Activated CD4-positive, CD25-positive, alpha-beta regulatory T cell treated with anti-CD3 and anti-CD28 coated beads, Interleukin-2, amount 50 U/mL, for 16 hours (primary cell): ENCODE measurements at places on chromosomes 7 and 10.

GRCh38 chr10:71268247-71268691 is 50.8 kb upstream of the SLC29A3 start:
- no peak for DNase-seq

DNA sequence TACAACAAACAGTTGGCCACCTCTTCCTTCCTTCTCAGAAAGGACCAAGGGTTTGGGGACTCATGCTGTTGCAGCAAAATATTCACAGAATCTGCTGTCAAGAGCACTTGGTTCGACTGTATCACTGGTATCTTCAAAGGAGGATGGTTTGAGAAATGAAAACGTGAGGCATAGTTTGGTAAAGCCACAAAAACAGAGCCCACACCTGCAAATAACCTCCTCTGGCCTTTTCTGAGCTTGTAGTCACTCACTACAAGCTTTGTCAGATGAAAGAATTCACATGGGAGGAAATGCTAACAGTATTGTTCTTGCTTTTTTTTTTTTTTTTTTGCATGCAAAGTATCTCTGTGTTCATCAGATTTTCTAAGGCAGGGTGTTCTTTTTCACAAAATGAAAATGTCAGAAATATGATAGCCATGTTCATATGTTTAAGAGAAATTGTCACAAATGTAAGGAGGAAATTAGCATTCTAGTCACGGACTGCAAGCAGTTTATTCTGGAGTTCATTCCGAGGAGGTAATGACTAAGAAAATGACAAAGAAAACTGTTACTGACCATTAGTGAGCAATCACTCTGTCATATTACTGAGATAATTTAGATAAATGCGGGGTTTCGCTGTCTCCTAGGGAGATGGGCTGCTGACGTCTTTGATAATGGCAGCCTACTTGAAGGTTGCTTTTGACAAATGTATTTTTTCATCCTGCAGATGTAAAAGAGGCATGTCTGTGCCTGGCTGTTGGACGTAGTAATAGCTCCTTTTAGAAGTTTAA is 117.8 kb upstream of the MYO3A start:
- no peak for DNase-seq

GRCh38 chr10:124916098-124916584 is 25.8 kb upstream of the ZRANB1 start:
- DNase-seq: no peak

DNA sequence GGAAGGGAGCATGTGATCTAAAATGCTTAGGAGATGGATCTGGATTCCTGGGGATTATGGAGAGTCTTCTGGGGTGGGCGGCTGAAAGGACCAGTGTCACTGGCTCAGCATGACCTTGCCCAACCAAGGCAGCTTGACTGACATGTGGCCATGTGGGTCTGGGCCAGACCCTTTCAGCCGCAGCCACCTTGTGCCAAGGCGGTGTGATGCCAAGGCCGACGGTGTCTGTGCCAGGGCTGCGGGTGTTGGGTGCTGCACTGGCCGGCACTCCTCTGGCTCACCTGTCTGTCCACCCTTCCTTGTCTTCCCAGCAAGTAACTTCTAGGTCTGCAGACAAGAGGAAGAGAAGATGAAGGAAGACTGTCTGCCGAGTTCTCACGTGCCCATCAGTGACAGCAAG is 8.8 kb downstream of the DEPP1 start:
- DNase-seq: no peak

DNA sequence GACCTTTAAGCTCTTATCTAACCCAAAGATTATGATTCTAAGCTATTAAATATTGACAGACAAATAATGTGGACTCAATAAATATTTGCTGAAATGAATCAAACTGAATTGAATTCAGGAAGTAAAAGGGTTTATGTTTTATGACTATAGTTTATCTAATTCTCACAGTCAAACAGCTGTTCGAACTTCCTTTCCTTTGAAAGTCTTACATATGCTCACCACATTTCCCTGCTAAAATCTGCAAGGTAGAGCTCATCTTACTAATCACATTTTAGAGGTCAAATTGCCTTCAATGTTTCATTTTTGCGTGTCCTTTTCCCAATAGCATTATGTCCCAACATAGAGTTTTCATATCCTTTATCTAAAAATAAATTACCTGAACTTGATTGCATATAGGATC is 154.9 kb upstream of the PPP1R3A start:
- DNase-seq: no peak

DNA sequence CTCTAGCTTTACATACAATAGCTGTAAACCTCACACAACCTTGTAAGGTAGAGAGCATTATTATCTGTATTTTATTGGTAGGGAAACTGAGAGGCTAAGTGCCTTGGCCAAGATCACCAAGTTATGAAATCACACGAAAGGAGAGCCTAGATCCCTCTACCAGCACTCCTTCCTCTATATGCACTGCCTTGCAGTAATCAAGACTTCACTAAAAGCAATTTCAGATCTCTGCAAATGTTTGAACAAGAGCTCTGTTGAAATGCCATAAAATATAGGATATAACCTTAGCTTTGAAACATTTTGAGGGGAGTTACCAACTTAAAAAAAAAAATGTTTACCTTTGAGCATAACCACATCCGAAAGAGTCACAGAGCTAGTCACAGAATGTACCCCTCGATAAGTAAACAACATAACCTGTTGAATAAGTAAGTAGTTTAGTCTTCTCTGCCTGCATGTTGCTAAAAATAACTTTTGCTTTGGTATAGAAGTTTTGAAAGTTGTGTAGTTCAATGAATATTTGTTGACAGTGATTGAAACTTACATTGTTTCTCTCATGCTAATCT is 709.4 kb downstream of the AUTS2 start:
- DNase-seq: no peak

- no peak for DNase-seq
Measured at GRCh38 chr10:44874166-44874565, 37.0 kb upstream of the TMEM72 start.

DNA sequence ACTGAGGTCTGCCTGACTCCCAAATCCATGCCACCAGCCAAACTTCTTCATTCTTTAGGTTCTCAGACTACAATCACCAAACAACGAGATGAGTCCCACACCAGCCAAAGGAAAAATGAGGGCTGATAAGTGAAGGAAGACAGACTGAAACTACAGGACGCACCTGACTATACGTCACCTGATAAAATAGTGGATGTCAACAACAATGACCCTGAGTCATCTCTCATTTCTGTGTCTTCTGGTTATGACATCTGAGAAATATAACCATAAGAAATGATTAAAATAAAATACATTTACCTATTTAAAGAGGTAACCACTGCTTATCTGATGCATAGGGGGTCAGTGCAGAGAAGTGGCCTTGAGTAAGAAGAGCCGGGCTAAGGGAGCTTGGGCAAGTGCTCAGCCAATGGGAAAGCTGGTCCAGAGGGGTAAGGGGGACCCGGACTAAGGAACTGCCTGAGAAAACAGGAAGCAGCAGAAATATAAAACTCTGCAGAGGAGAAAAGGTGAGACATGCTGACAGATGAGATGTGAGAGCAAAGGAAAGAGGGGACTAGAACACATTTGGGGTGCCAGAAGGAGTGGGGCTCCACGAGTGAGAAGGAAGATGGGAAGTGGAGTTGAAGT is 51.8 kb downstream of the HIPK2 start:
- no peak for DNase-seq

DNA sequence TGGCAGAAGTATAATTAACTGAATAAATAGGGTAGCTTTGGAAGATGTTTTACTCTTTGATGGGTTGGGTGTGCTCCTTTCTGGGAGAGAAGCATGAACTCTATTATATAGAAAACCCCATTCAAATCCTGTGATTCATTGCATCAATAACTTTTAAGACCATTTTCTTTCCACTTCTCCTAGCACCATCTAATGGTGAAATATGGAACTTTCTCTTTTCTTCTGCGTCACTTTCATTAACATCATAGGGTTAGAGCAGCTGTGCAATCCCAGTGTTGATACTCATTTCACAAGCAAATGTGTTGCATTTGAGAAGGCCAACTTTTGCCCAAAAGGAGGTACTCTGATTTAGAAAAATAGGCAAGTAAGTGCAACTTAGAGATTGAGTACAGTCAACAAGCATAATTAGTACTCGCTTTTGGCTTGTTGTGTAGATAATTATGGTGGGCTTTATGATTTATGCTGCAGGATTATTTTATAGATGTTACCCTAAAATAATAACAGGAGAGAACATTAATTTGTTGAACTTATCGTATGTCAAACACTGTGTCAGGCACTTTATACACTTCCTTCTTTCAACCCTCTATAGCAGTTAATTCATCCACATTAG is 92.9 kb downstream of the CPED1 start:
- no peak for DNase-seq

GRCh38 chr10:114077815-114078219 is 34.2 kb downstream of the ADRB1 start:
- no peak for DNase-seq

DNA sequence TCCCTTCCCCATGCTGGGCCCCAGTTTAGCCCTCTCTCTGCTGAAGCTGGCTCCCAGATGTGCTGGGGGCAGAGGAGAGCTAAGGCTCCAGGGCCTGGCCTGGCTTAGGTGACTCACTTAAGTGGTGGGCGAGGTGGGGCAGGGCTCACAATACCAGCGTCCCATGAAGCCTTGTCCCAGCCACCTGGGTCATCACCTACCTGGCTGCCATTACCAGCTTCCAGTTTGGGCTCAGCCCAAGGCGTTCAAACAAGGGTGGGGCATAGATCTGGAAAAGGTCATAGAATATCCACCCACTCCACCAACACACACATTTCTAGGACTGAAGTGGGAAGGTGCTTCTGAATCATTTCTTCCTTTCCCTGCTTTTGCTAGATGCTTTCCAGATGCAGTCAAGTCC is 8.3 kb downstream of the KAZALD1 start:
- no peak for DNase-seq

GRCh38 chr7:45681596-45682357 is 107.6 kb downstream of the ADCY1 start:
- DNase-seq: no peak

- no peak for DNase-seq
Measured at GRCh38 chr10:32266979-32267378, 80.0 kb downstream of the EPC1 start.

GRCh38 chr10:46307281-46308112 is 20.7 kb downstream of the ANTXRL start:
- DNase-seq: no peak

GRCh38 chr10:90985321-90985933 is 64.5 kb upstream of the ANKRD1 start:
- no peak for DNase-seq

GRCh38 chr7:158317238-158318205 is 270.1 kb downstream of the PTPRN2 start:
- DNase-seq: no peak

DNA sequence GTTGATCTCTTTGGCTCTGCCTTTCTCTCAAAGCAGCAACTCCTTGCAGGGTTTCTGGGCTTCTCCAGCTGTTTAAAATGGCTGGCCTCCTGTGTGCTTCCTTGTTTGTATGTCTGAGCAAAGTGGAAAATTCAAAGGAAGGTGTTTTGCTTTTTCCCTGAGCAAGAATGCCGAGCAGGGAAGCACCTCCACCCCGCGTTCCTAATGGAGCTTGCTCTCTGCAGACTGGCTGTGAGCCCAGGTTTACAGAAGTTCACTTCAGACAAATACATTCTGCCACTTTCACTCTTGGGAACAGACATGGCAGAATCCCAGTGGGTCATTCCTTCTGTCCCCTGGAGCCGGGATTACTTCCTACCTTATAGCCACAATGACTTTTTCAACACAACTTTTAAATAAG is 181.8 kb upstream of the AGK start:
- DNase-seq: no peak

GRCh38 chr7:92417913-92418312 is 29.4 kb upstream of the GATAD1 start:
- DNase-seq: no peak

GRCh38 chr7:151624246-151624928 is 104.7 kb upstream of the RHEB start:
- no peak for DNase-seq

GRCh38 chr10:48458662-48459048 is 146.2 kb downstream of the ARHGAP22 start:
- no peak for DNase-seq

DNA sequence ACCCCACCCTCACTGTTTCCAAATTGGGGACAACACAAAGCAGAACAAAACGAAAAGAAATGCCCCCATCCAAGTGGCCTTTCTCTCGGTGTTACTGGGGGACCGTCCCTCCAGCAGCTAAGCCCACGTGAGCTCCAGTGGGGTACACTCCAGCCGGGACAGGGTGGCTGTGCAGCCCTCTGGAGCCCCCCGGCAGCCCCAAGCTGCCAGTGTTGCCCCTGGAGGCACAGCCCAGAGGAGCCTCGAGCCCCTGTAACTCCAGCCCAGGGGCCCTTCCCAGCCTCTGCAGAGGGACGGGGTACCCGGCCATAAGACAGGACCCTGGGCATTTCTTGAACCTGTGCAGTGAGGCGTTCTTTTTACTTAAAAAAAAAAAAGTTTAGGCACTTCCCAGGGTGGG is 124.5 kb upstream of the KCTD7 start:
- no peak for DNase-seq

DNA sequence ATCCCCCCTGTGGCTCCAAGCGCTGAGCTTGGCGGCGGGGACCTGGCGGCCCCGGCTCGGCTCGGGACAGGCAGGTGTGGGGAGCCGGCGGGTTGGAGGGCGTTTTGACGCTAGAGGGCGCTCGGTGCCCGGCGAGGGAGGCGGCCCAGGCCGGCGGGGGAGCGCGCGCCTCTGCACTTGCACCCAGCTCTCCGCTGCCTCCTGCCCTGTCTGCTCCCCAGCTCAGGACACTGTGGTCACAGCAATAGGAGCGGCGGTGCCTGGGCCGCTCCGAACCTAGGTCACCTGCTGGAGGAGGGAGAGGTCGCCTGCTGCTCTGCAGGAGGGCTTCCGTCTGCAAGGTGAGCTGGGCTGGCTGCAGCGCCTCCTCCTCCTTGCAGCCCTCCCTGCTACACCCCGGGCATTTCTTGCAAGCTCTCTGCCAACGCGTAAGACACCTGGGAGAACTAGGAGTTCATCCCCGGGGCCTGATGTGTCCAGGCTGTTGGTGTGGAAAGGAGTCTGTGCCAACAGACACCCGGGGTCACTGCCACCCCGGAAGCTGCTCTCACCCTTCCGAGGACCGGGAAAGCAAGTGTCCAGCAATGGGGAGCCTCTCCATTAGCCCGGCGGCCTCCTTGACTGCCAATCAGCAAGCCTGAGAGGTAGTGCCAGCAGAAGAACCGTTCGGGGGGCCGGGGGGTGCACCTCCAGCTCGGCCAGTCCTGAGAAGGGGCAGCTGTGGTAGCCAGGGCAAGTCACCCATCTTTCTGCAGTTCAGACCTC is 620.4 kb downstream of the GALNT17 start:
- no peak for DNase-seq

GRCh38 chr7:132959891-132960290 is 122.0 kb downstream of the CHCHD3 start:
- DNase-seq: no peak

DNA sequence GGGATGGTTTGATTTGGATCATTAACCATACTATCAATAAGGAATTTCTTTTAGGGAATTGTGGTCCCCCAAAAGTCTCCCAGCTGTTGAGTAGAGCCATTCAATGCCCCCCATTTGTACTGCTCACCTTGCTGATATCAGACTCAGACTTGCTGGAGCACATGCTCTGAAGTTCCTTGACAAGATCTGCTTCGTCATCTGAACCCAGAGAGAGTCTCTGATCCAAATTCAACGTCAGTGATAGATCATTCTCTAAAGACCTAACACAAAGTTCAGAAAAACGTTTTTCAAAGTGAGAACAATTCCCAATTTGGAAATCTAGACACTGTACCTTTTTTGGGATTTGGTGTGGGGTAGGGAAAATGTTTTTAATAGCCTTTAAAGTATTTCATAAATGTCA is 153.9 kb downstream of the CTTNBP2 start:
- no peak for DNase-seq
